ENCODE measurements at places on chromosomes 13 and 19.

DNA sequence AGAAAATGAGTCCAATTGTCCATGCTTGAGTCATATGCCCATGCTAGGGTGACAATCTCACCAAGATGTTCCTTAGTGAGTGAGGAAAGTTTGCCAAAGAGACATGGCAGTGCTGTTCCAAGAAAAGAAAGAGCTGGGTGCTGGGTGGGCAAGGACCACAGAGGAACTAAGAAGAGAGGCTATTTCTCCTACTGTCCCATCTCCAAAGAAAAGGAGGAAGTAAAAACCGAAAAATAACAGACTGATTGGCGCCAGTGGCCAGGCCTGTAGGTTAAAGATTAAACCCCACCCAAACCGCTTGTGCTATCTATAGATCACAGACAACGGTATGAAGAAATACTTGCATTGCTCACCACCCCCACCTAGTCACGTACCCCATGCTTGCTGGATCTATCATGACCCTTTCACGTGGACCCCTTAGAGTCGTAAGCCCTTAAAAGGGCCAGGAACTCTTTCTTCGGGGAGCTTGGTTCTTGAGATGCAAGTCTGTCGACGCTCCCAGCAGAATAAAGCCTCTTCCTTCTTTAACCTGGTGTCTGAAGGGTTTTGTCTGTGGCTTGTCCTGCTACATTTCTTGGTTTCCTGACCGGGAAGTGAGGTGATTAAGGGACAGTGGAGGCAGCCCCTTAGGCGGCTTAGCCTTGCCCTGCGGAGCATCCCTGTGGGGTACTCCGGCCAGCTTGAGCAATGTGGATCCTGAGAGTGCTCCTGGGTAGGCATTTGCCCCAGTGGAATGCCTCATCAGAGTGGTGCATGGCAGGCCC lies 606.5 kb downstream of the UQCRFS1 start:
- no peak for DNase-seq

DNA sequence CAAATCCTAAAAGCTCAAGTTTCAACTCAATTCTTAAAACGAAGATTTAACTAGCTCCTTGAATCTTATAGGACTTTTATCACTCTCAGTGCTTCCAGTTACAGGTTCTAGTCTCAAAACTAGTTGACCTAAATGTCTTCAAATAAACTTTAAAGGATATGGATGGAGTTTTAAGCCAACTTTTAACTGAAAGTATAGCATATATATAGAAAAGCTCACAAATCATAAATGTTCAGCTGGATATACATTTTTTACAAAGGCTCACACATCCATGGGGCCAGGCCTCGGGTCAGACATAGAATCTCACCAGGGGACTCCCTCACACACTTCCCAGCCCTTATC lies 47.1 kb upstream of the ARHGEF7 start:
- no peak for DNase-seq

DNA sequence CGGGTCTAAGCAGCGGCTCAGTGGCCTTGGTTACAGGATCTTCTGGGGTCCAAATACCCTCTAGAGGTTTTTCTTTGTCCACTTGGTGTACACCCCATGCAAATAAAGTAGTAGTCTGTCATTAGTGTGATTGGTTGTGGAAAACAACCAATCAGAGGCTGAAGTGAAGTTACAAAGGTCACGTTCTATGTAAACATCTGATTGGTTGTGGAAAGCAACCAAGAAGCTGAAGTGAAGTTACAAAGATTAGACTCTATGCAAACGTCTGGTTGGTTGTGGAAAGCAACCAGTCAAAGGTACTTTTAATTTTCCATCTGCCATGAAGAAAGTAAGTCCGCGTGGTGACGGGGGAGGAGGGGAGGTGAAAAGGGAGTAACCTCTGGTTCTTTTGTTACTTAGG lies 790.9 kb downstream of the UQCRFS1 start:
- DNase-seq, result no peak

DNA sequence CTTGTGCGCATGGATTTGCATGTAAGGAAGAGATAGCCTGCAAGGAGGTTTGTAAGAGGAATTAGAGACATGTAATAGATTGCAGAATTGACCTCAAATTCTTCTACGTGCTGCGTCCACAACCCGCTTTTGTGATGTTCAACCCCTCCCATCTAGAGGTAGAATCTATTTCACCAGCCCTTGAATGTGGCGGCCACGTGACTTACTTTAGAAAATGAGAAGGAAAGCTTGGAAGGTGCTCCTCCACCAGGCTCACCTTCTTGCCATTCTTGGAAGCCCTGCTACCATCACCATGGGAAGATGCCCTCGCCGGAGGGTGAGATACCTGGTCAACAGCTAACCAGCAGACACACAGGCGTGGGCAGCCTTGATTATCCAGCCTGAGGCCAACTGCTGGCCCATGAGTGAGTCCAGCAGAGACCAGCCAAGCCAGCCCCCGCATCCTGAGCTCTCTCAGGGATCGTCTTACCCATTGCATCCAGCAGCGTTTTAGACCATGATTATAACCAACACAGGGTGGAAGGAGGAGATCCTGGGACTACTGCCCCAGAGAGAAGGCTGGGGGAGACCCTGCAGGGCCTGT lies 7.6 kb upstream of the PEPD start:
- DNase-seq, result no peak

DNA sequence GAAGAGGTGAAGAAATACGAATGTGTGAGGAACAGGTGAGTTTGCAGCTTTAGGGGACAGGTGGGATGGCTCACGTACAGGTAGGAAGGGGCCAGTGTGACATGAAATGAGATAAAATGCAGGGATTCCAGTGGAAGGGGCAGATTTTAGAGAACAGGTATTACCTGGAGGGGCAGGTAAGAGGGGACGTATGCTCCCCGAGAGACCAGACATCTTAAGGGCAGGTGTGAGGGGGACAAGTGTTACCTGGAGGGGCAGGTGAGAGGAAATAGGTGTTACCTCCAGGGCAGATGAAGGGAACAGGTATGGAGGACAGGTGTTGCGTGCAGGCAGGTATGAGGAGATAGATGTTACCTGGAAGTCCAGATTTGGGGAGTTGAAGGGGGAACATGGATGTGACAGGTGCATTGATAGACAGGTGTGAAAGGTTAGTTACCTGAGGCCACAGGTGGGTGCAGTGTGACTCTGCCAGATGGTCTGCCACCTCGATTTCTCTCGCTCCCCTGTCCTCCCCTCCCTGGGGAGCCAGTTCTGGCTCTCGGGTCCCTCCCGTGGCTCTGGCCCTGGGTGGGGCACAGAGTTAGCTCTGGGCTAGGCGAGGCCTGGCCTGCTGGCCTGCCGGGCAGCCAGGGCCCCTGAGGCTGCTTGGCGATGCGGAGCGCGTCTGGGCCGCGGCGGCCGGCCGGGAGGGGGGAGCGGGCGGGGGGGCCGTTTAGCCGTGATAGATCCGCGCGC lies 2.1 kb downstream of the ERFL start:
- peak; percentile 5 for DNase-seq

- no peak for DNase-seq
Measured at GRCh38 chr13:96533408-96533807, 443.5 kb downstream of the HS6ST3 start.

- DNase-seq, result peak; percentile 59
Measured at GRCh38 chr19:54162241-54162805, 2.8 kb upstream of the LENG1 start.

DNA sequence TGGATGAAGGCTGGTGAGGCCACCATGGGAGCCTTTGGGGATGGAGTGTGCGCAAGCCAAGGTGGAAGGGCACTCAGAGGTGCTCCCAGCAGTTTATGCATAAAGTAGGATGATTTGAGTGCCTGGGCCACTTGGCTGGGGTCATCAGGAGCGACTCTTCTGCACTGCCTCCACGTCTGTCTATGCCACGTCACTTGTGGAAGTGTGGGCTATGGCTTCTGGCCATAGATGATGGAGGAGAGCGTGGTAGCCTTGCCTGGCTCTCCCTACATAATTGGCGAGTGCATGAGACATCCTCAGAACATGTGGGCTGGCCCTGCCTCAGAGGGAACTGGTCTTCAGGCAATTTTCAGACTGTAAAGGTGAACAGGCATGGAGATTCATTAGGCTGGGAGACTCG lies 182.9 kb downstream of the TEX29 start:
- no peak for DNase-seq

DNA sequence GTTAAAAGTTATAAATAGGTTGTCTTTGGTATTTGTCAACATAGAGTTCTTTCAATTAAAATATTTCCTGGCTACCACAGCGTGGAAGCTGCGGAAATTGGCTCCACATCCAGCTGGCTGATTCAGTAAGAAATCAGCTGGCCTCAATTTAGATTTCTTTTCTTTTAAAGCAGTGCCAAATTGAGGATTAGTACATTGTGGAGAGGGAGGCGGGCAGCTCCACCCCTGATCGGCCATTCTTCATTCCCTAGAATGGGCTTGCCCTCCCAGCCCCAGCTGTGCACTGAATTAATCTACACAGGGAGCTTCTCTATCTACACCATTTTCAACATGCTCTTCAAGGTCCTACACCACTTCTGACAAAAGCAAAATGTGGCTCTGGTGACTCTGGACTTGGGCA lies 624.8 kb downstream of the DACH1 start:
- peak; percentile 46 for DNase-seq

- no peak for DNase-seq
Measured at GRCh38 chr19:3607303-3608078, 816 bp upstream of the TBXA2R start.

DNA sequence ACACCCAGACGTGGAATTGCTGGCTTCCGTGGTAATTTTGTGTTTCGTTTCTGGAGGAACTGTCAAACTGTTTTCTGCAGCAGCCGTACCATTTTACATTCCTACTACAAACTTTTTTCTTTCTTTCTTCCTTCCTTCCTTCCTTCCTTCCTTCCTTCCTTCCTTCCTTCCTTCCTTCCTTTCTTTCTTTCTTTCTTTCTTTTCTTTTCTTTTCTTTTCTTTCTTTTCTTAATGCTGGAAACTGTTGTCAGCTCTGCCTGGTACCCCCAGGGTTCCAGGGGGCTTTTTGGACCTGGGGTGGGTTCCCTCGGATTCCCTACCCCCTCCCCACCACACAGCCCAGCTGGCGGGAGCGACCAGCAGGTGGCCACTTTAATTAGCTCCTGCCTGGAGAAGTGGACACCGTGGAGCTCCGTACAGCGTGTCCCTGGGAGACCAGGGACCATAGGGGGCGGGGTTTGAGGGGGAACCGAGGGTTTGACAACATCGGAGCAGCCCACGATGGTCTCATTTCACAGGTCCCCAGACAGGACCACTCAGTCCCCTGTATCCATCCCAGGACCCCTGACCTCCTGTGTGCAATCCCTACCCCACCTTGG lies 24.4 kb downstream of the CELF5 start:
- peak; percentile 75 for DNase-seq

DNA sequence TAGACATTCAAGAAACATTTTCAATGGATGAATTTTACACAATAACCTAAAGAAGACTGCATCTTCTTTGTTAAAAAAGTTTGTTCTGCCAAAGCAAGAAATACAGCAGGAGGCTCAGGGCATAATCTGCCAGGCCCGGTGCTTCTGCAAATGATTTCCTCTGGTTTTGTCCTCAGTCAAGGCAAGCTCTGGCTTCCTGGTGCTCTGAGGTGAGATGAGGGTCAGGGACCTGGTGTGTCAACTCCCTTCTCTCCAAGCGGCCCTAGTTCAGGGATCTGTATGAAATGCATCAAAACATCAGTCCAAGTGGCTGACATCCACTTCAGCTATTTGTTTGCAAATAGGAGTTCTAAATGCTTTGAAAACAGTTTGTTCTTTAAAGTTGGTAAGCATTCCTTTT lies 31.6 kb downstream of the LACC1 start:
- DNase-seq, result no peak

GRCh38 chr13:38180126-38180525 lies 169.5 kb upstream of the UFM1 start:
- no peak for DNase-seq

GRCh38 chr13:33740134-33740538 lies 77.8 kb upstream of the RFC3 start:
- DNase-seq, result no peak

DNA sequence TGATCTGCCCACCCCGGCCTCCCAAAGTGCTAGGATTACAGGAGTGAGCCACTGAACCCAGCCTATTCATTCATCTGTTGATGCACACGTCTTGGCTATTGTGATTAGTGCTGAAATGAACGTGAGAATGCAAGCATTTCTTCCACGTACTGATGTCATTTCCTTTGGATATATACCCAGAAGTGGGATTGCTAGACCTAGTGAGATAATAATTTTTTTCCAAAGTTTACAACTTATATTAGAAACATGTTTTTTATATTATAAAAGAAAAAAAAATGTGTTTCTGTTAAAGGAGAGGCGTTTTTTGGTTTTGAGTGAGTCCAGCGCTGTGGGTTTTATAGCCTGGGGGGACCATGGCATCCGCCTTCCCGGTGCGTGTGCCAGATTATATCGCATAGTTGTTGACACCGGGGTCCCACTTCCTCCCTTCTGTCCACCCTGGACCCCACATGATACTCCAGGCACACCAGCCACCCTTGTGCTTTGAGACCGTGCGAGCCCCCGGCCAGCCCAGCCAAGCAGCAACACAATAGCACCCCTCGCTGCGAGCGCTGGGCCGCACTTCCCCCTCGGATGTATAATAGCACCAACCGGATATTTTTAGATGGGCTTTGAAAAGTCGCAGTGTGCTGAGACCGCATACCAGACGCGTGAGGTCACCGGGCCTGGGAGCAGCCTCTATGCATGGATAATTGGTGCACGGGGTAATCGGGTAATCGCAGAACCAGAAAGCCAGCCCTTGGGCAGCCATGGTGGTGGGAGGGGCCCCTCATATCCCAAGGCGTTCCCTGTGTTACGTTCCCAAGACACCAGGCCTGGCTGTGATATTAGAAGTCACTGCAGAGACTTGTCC lies 59.6 kb downstream of the MYO9B start:
- no peak for DNase-seq

- no peak for DNase-seq
Measured at GRCh38 chr13:39900106-39900750, 244.8 kb downstream of the COG6 start.

DNA sequence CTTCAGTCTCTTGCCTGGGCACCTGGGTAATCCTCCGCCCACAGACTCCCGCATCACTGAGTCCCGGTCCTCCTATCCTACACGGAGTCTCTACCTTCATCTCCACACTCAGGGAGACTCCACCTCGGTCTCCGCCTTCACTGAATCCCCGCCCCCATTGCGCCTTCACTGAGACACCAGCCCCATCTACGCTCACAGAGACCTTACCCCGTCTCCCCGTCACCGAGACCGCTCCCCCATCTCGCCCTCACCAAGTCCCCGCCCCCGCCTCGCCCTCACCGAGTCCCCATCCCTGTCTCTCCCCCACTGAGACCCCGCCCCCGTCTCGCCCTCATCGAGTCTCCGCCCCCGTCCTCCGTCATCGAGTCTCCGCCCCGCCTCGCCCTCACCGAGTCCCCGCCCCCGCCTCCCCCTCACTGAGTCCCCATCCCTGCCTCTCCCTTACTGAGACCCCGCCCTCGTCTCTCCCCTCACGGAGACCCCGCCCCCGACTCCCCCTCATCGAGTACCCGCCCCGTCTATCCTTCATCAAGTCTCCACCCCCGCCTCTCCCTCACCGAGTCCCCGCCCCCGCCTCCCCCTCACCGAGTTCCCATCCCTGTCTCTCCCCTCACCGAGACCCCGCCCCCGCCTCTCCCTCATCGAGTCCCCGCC lies 23.1 kb upstream of the ZNF846 start:
- peak; percentile 94 for DNase-seq

GRCh38 chr19:3669947-3670795 lies 30.1 kb downstream of the PIP5K1C start:
- DNase-seq, result no peak
